ENCODE measurements at places on chromosomes 12 and 14. TPM values are rescaled to one million over a fixed set of nuclear protein-coding genes. Genes with fewer than 3 reads are reported as not detected.

GRCh38 chr14:80549141-80549540 lies 337.8 kb upstream of the DIO2 start:
- no peaks in the 10 kb centered on the region for H3K4me1 ChIP-seq
- no peaks in the 10 kb centered on the region for H3K36me3 ChIP-seq
- no peaks in the 10 kb centered on the region for H3K27me3 ChIP-seq
- DNase-seq = no peak
- no peak overlapping the region for H3K27ac ChIP-seq

- no peak for DNase-seq
- H3K27ac ChIP-seq = no peak overlapping the region
- no peaks in the 10 kb centered on the region for H3K4me1 ChIP-seq
- H3K4me3 ChIP-seq = no peak overlapping the region
- H3K36me3 ChIP-seq = no peaks in the 10 kb centered on the region
These were observed 362.9 kb downstream of the EMP1 start for GRCh38 chr12:13559318-13559978.

DNA sequence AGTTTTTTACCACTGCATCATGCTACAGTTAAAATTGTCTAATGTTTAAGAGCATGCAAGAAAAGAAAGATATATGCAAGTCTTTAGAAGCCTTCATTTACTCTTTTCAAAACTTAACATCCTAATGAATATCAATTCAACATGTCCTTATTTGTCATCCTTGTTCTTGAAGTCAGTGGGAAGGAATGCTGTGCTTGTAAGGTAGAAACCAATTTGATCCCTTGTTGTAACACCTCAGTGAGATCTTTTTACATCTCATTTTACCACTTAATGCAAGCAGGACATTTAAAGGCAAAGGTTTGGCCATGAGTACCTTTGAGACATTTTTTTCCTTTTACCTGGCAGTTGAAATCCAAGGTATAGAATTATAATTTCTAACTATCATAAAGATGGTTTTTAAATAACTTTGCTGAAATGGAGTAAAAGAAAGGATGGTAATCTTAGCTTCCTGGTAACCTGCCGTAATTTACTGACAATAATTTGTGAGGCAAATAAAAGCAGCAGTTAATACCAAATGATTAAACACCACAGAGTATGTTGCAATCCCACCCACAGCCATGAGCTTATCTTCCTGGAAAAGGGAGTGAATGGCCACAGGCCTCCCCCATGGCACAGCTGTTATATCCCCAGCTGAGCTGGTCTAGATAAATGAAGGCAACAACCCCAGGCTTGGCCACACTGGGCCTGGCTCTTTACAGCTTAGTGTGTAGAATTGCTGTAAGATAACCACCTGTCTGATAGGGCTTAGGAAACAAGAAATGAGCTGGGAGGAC lies 33.2 kb upstream of the STRN3 start:
- H3K27me3 ChIP-seq = no peaks in the 10 kb centered on the region
- H3K36me3 ChIP-seq = no peaks in the 10 kb centered on the region
- no peak for DNase-seq
- peaks cover 12% of the 10 kb centered on the region for H3K4me1 ChIP-seq

DNA sequence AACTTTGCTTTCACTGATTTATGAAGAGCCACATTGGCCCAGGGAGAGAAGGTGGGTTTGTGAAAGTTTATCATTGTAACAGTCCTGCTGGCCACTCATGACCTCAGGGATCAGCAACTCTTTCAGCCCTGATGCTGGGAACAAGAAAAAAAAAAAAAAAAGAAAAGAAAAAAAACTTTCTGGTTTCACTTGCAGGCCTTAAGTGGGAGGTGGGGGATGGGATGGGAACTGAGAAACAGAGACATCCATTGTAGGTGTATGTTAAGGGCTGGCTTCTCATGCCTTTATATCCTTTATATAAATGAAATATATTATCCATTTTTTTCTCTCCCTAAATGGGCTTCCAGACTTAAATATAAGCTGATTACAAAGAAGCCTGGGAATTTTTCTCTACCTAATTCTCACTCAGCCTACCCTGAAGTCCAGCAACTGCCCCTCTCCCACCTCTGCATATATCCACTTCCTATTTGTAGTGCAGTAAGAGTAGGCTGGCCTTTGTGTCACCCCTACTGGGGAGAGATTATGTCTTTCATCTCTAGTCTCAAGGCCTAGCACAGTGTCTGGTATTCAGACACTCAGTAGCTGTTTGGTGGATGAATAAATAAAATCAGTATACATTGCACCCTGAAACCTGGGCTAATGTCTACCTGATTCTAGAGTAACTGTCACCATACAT lies 187.1 kb downstream of the KICS2 start:
- no peak overlapping the region for H3K27ac ChIP-seq
- H3K4me3 ChIP-seq = no peak overlapping the region
- no peak for DNase-seq
- H3K4me1 ChIP-seq = peaks cover 4% of the 10 kb centered on the region
- no peaks in the 10 kb centered on the region for H3K36me3 ChIP-seq

GRCh38 chr12:5377997-5378592 lies 53.8 kb upstream of the NTF3 start:
- no peaks in the 10 kb centered on the region for H3K27me3 ChIP-seq
- no peak overlapping the region for H3K4me3 ChIP-seq
- H3K36me3 ChIP-seq = no peaks in the 10 kb centered on the region
- no peak overlapping the region for H3K27ac ChIP-seq
- H3K4me1 ChIP-seq = no peaks in the 10 kb centered on the region
- no peak for DNase-seq

- H3K27me3 ChIP-seq = no peaks in the 10 kb centered on the region
- H3K27ac ChIP-seq = no peak overlapping the region
- H3K4me1 ChIP-seq = peaks cover 7% of the 10 kb centered on the region
- no peak overlapping the region for H3K4me3 ChIP-seq
- no peak for DNase-seq
- H3K36me3 ChIP-seq = peaks cover 57% of the 10 kb centered on the region
These were observed 10.8 kb downstream of the SNRNP35 start for GRCh38 chr12:123468786-123469185.

DNA sequence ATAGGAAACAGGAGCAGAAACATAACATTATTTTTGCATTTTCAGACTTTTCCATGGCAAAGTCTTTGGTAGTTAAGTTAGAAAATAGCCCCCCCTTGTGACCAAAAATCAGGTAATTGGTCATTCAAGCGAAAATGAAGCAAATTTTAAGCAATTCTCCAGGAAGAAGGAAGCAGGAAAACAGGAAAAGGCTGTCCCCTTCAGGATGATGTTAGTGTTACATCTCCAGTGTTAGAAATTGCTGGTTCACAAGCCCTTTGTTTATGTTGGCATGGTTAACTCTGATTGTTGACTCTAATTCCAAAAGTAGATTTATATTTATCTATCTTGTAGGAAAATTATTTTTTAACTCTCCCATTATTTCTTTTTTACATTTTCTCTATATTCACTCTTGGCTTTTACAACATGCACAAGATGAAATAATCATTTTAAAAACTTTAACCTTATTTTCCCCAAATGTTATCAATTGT lies 18.8 kb upstream of the GAS2L3 start:
- H3K4me3 ChIP-seq = no peak overlapping the region
- H3K4me1 ChIP-seq = no peaks in the 10 kb centered on the region
- no peaks in the 10 kb centered on the region for H3K36me3 ChIP-seq
- H3K27me3 ChIP-seq = no peaks in the 10 kb centered on the region
- no peak for DNase-seq

DNA sequence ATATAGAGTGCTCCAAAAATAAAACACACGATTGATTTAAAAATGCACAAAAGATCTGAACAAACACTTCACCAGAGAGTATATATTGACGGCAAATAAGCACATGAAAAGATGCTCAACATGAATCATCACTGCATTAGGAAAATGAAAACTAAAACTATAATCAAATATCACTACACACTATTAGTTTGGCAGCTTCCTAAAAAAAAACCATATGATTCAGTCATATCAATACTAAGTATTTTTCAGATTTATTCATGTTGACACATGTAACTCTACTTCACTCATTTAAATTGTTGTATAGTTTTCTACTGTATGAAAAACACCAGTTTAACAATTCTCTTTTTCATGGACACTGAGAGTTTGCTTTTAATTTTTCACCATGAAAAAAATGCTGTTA lies 41.6 kb downstream of the EXOC5 start:
- H3K4me1 ChIP-seq = no peaks in the 10 kb centered on the region
- H3K4me3 ChIP-seq = no peak overlapping the region

GRCh38 chr12:104136577-104136976 lies 1.4 kb downstream of the NFYB start:
- peaks cover 22% of the 10 kb centered on the region for H3K36me3 ChIP-seq
- H3K27me3 ChIP-seq = no peaks in the 10 kb centered on the region
- no peak for DNase-seq
- H3K27ac ChIP-seq = peak overlapping the region; percentile 91
- H3K4me1 ChIP-seq = peaks cover 59% of the 10 kb centered on the region

- H3K4me1 ChIP-seq = peaks cover 78% of the 10 kb centered on the region
- H3K27me3 ChIP-seq = no peaks in the 10 kb centered on the region
- H3K27ac ChIP-seq = peak overlapping the region; percentile 68
- DNase-seq = no peak
These were observed 427.7 kb downstream of the RAD51B start for GRCh38 chr14:68247274-68247673.

DNA sequence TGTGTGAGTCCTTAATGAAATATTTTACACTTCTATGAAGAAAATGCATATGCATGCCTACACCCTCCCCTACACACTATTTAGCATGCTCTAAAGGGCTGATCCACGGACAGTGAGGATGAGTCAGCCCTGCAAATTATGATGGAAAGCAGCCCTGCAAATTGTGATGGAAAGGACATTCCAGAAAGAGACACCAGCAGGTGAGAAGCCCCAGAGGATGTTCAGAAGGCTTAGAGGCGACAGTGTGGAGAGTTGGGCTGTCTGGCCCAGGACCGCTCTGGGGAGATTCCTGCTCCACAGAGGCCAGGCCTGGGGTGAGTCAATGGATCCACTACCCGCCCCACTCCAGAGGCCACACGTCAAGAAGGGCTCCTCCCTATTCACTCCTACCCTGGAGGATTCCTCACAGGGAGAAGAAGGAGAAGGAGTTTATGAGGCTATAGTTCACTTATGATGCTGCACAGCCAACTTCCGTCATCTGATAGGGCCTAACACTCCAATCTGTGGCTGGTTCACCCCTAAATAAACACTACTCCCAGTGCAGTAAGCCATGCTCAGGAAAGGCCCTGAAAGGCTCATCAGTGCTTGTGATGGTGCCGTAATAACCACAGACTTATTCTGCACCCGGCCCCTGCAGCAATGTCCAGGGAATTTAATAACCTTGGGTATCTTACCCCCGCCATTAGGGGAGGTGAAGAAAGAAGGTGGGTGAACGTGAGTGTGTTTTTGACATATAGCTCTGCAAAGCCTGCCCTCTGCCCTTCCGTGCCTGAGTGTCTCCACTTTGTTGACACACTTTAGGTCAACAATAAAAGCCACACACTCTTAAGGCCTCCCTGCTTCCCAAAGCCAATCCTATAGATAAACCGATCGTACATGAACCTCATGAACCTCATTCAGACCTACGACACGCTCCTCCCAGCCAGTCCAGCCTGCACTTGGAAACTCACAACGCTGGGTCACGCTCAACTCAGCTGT lies 46.4 kb downstream of the CLMN start:
- no peaks in the 10 kb centered on the region for H3K27me3 ChIP-seq
- no peak overlapping the region for H3K4me3 ChIP-seq
- H3K4me1 ChIP-seq = no peaks in the 10 kb centered on the region
- no peak for DNase-seq
- no peak overlapping the region for H3K27ac ChIP-seq

DNA sequence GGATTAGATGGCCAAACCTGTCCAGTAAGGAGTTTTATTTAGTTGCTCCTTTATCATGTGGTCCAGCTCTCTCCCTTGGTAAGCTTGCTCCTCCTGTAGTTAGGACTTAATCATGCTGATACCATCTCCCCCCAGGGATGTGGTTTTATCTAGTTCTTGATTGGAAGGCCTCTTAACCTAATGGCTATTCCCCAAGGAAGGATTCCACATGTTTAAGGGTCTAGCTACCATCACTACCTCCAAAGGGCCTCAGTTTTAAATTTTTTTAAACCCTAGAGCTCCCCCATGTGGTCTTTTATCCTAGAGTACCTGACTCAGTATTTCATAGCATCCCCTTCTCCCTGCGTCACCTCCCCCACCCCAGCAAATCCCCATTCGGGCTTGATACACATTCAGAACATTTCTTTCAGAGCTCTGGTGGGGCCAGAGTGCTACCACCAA lies 22.5 kb downstream of the MAP3K12 start:
- H3K4me1 ChIP-seq = peaks cover 33% of the 10 kb centered on the region
- no peak overlapping the region for H3K27ac ChIP-seq
- no peak overlapping the region for H3K4me3 ChIP-seq
- no peak for DNase-seq

- H3K4me1 ChIP-seq = no peaks in the 10 kb centered on the region
- no peak overlapping the region for H3K4me3 ChIP-seq
- no peak for DNase-seq
- no peak overlapping the region for H3K27ac ChIP-seq
- H3K36me3 ChIP-seq = no peaks in the 10 kb centered on the region
- H3K27me3 ChIP-seq = no peaks in the 10 kb centered on the region
These were observed 140.1 kb upstream of the ATP2B1 start for GRCh38 chr12:89848732-89849131.

DNA sequence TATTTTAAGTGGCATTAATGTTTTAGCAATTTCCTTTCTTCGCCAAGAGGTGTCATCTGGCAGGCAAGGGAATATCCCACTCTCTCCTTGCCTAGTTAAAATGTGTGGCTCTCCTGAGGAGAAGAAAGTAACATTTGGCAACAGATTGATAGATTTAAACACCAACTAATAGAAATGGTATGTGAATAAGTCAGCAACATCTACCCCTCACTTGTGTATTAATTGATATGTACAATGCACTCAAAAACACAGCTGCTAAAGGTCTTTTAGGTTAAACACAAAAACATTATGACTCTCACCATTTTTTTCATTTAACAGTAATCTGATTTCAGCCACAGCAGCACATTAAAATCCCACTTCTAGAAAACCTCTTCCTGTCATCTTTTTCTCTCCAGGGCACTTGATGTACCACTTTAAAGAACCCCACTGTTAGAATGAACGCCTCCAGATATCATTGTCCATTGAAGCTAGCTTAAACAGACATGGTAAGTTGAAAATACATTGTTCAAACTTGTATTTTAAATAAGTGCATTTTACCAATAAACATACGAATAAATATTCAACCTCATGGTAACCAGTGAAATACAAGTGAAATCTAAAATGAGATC lies 151.7 kb downstream of the RPAP3 start:
- no peak overlapping the region for H3K27ac ChIP-seq
- no peak overlapping the region for H3K4me3 ChIP-seq
- H3K27me3 ChIP-seq = no peaks in the 10 kb centered on the region
- H3K4me1 ChIP-seq = no peaks in the 10 kb centered on the region

GRCh38 chr12:50562520-50563433 lies 58.0 kb downstream of the DIP2B start:
- H3K27ac ChIP-seq = no peak overlapping the region
- peaks cover 33% of the 10 kb centered on the region for H3K4me1 ChIP-seq
- H3K36me3 ChIP-seq = no peaks in the 10 kb centered on the region
- DNase-seq = no peak
- no peaks in the 10 kb centered on the region for H3K27me3 ChIP-seq
- no peak overlapping the region for H3K4me3 ChIP-seq

The ENDOU gene
- not detected for total RNA-seq

The DNAJC22 gene
- total RNA-seq = 0.18 TPM

The IL31 gene
- total RNA-seq = not detected

The LRFN5 gene
- total RNA-seq = 1.3 TPM

The SLC25A21 gene
- 0.38 TPM for total RNA-seq

The SYNJ2BP gene
- total RNA-seq = 40.4 TPM

The PGF gene
- 3.0 TPM for total RNA-seq
